ENCODE measurements at places on chromosomes 1 and 21. TPM values are rescaled to one million over a fixed set of nuclear protein-coding genes. Genes with fewer than 3 reads are reported as not detected.

Gene FMO1
- not detected for total RNA-seq

Gene IGFN1
- not detected for total RNA-seq

Gene ITLN1
- total RNA-seq = not detected

Gene LIN28A
- not detected for total RNA-seq

Gene CFAP107
- not detected for total RNA-seq

Measured in T-helper 1 cell treated with Interleukin-12 subunit alpha and Interleukin-12 subunit beta and Interleukin-4 antibody, amounts not matched to agents 30 ng/mL and 1 ng/mL, for 36 hours (primary cell).